ENCODE measurements at places on chromosomes 1 and 21.

- DNase-seq, result no peak
These were observed 1334.8 kb downstream of the MRPL39 start for GRCh38 chr21:24272521-24272938.

DNA sequence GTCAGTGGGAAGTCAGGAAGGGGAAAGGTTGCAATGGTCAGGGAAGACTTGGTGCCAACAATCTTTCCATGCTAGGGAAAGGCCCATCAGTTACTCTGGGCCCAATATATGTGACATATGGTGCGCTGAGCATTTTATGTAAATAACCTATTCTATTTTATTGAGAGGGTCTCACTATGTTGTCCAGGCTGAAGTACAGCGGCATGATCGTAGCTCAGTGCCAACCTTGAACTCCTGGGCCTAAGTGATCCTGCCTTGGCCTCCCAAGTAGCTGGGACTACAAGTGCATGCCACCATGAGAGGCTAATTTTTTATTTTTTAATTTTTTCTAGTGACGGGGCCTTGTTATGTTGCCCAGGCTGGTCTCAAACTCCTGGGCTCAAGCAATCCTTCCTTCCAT is 6.8 kb downstream of the UQCRH start:
- no peak for DNase-seq

- DNase-seq, result no peak
These were observed 5.7 kb upstream of the ELF3 start for GRCh38 chr1:202004711-202005110.

- no peak for DNase-seq
These were observed 29.5 kb downstream of the CAPN2 start for GRCh38 chr1:223741861-223742260.

DNA sequence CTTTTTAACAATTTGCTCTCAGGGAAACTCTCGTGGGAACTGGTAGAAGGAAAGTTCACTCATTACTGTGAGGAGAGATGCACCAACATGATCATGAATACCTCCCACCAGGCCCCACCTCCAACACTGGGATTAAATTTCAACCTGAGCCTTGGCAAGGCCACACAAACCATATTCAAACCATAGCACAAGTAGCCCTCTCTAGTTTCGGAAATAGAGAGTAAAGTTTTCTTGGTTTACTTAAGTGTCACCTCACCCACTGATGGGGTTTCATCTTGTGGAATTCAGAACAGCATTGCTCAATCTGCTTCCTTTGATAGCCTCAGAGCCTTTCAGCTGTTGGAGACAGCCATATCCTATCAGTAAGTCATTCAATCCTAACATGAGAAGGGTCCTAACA is 25.5 kb upstream of the CCSAP start:
- DNase-seq, result no peak

GRCh38 chr1:1554926-1555915 is 14.8 kb upstream of the TMEM240 start:
- no peak for DNase-seq

DNA sequence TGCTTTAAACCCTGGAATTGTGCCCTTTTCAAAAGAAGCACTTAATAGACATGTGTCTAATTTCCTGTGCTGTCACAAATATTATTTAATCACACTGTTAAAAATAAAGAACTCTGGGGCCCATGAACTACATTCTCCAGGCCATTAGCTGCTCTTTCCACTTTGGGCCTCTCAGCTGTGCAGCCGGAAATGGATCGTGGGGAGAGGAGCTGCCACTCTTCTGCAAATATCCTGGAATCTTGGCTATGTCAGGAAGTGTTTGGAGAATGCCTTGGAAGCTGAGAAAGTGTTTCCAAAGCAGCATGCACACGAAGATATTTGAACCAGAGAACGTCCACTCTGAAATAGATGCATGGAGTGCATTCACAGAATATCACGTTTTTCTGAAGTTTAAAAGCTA is 27.5 kb upstream of the VPS26C start:
- DNase-seq, result no peak

GRCh38 chr1:18341291-18342069 is 139.2 kb upstream of the KLHDC7A start:
- no peak for DNase-seq

- peak; percentile 38 for DNase-seq
These were observed 2.4 kb upstream of the PRAMEF18 start for GRCh38 chr1:13228343-13228781.

Data from colonic mucosa (tissue), 4 donors.